ENCODE measurements at places on chromosomes 7 and 10.

DNA sequence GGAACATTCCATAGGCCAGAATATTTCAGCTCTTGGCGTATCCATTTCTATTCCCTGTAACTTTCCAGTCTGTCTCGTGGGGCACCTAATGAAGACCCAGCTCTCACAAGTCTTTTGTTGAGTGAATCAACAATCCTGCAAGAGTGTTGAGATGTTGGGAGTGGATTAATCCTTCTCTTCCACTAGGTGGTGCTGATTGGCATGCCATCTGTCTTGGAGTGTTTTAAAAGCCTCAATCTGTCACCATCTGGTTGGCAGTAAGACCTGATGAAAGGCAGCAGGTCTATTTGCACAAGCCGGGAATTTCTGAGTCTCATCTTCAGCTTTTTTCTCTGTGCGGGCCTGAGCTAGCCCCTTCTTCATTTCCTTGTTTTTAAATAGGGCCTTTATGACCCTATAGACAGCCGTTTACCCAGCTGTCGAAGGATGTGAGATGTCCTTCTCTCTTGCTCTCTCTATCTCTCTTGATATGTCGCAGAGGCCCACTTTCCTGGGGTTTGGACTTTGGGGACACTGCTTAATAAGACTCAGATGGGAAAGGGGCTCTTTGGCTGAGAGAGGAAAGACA is 180.5 kb downstream of the ZNF365 start:
- peak; percentile 47 for DNase-seq

- DNase-seq: no peak
Measured at GRCh38 chr7:94313926-94314325, 80.8 kb upstream of the COL1A2 start.

DNA sequence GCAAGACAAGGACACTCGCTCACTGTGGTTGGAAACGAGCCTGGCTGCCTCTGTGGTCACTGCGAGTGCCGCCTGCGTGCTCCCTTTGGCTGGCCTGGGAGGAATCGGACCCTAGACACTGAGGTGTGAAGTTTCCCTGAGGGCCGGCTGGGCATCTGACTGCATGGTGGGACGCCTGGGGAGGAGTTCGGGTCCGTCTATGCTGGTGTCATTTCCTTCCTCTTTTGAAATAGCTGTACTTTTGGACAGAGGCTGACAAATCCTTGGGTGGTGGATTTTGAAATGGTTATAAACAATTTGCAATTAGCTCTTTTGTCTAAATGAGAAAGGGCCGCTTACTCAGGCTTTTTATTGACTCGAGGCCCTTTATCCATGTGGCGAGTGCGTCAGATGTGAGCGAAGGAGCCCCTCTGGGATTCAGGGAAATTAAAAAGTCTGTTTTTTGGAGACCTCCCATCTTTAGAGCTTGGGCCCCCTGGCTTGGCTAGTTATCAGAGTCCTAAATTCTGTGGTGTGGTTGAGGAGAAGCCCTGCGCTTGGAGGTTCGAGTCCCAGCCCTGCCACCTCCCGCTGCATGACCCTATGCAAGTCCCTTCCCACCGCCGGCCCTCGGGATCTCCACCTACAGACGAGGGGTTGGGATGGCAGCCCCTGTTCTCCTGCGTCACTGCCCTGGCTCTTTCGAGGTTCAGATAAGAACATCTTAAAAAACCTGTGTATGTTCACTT is 147.1 kb downstream of the RGS10 start:
- no peak for DNase-seq

DNA sequence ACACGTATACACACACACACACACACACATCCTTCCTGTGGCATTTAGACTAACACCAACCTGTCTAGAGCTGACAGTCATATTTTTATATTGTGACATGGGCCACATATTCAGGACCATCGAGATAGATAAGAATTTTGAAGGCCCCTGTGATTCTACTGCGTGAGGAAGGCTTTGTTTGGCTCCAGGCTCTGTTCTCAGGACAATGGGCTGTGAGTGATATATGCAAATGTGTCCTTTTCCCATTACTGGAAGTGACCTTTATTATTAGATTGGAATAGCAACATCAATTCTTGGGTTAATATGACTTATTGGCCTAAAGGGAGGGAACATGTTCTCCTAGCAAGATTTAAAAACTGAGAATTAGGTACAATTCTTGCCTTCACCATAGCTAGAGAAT is 156.1 kb downstream of the SPAG6 start:
- DNase-seq: peak; percentile 10

DNA sequence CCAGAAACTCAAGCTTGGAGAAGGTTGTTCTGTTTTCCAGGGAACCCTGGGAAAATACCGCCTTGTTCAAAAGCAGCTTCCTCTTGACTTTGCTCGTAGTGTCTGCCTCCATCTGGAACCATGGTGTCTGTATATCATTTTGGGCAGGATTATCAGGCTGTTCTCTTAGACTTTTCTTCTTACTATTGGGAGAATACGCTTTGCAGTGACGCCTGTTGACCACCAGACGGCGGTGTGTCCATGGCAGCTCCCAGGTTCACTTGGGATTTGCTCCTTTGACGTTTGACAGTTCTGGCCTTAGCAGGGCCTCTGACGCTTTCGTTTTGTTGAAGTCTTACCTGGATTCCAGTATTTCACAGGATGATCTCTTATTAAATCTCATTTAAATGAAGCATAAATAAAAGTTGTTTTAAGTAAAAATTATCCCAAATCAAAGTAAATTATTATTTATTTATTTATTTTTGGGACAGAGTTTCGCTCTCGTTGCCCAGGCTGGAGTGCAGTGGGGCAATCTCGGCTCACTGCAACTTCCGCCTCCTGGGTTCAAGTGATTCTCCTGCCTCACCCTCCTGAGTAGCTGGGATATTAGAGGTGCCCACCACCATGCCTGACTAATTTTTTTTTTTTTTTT is 41.8 kb upstream of the GJD4 start:
- DNase-seq: peak; percentile 92

DNA sequence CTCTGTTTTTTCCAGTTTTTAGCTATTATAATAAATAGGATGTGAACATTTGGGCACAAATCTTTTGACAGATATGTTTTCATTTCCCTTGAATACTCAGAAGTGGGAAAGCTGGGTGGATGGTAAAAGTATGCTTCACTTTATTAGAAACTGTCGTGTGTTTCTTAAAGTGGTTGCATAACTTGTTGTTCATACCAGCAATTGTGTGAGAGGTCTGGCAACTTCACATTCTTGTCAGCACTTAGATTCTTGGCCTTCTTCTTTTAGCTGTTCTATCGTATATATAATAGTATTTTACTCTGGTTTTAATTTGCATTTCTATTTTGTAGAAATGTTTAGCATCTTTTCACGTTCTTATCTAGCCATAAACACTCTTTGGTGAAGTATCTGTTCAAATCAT is 894.4 kb downstream of the KCNMA1 start:
- DNase-seq: no peak

GRCh38 chr7:2670720-2671391 is 17.1 kb upstream of the AMZ1 start:
- no peak for DNase-seq

DNA sequence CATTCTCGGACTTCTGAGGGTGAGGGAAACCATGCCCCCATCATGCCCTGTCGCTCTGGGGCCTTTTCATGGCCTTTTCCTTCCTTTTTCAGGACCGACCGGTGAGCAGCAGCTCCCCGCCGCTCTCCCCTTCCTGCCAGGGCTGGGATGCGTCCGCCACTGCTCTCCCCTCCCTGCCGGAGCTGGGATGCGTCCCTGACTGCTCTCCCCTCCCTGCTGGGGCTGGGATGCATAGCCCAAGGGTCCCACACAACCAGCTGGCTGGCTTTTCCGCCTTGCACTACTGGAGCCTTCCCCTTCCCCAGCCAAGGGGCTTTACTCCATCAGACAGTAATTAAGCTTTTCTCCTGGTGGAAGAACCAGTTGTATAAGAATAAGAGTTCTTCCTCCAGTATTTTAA is 129.7 kb upstream of the COBL start:
- DNase-seq: peak; percentile 45
